Inflammatory macrophage (primary cell): ENCODE measurements at places on chromosomes 12 and 14.

GRCh38 chr12:56299853-56300643 lies at the start of gene CS:
CS (minus strand) TSS chr12:56300330; CDS start chr12:56300201, 129 bp downstream.
- DNase-seq = peak; percentile 99

DNA sequence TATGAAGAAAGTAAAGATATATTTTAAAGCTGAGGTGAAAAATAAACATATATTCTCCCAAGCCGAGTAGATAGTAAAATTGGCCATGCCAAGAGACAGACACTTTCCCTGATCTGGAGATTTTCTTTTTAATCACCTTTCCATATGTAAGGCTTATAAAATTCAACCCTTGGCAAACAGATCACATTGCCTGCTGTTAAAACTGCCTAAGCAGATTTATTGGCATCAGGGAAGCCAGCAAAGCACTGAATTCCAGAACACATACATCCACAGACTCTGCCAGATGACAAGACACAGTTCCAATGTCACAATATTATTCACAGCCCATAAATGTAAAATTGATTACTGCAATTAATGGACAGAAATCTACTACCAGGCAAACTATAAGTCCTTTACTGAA lies 78.2 kb upstream of the GARIN2 start:
- DNase-seq = no peak

GRCh38 chr14:83548061-83548839 lies 1981.7 kb upstream of the FLRT2 start:
- no peak for DNase-seq

- DNase-seq = no peak
Observed at GRCh38 chr14:36652542-36653201, 9.0 kb upstream of the PAX9 start.

DNA sequence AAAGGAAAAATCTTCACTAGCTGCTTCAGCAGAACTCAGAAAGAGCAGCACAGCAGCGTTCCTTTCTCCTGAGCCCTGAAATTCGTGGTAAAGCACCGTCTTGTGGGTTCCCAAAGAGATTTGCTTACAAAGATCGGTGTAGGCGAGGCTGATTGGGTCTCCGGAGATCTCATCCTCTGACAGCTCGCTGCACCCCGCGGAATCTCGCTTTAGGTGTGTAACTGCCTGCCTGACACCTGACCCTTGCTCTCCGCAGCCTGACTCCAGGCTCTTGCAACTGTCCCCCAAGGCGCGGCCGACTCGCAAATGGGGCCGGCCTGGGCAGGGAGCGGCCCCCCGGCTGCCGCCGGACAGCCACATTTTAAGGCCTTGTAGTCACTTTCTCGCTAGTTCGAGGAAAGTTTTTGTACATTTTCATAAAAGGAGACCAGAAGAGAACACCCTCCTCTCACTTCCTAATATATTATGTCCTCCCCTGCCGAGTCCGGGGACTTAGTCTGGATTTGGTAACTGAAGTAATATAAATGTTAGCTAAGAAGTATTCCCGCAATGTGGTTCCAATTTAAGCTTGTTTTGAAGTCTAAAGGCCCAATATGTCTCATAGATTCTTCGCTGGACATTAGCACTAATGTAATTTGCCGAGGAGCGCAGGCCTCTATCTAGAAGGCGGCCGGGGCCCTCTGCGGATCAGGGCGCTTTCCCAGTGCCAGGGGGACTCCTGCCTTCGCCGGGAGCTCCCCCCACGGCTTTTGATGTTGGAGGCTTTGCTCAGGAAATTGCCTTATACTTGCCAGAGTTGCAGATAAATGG lies 177.3 kb upstream of the CDKN3 start:
- no peak for DNase-seq

DNA sequence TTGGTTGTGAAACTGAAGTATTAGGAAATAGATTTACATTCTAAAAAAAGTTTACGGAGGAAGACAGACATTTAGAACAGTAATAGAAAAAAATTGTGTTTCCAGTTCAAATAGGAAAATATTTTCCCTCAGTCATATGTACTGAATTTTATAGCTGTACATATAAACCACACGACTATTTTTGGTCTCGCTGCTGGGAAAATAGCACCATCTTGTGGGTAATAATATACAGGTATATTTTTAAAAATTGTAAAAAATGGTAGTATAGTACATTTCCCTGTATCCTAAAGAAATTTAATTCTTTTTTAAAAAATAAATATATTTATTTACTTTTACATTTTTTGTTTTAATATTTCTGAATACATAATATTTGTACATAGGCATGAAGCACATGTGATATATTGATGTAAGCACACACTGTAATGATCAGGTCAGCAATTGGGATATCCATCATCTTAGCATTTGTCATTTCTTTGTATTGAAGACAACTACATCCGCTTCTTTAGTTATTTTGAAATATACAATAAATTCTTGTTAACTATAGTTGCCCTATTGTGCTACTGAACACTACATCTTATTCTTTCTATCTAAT lies 168.6 kb downstream of the ALX1 start:
- DNase-seq = peak; percentile 3

DNA sequence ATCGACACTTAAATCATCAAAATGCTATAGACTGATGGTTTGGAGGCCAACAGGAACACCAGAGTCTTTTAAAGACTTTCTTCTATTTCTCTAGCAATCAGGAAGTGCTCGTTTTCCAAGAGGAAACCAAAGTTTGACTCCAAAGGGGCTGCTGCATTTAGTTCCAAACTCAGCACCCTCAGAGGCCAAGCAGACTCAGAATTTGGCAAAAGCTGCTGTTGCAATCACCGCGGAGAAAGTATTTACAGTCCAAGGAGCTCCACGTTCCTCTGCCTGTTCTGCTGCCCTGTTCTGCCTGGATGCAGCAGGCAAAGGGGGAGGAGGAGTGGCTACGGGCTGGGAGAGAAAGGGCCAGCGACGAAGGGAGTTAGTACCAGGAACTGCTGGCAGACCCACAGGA lies 325.1 kb downstream of the BCL11B start:
- no peak for DNase-seq

- DNase-seq = no peak
Observed at GRCh38 chr12:82866227-82866775, 179.6 kb downstream of the TMTC2 start.

GRCh38 chr12:56636675-56637540 lies 6.8 kb upstream of the BAZ2A start:
- DNase-seq = peak; percentile 88

GRCh38 chr12:88982694-88983093 lies 369.6 kb downstream of the DUSP6 start:
- no peak for DNase-seq

GRCh38 chr14:29111554-29111953 lies 345.0 kb downstream of the FOXG1 start:
- DNase-seq = no peak

GRCh38 chr14:61321385-61322010 lies at the start of gene PRKCH:
PRKCH (plus strand) TSS chr14:61321579; CDS start chr14:61322102, 523 bp downstream.
- DNase-seq = peak; percentile 79

- DNase-seq = no peak
Observed at GRCh38 chr14:80465546-80466220, 254.4 kb upstream of the DIO2 start.

DNA sequence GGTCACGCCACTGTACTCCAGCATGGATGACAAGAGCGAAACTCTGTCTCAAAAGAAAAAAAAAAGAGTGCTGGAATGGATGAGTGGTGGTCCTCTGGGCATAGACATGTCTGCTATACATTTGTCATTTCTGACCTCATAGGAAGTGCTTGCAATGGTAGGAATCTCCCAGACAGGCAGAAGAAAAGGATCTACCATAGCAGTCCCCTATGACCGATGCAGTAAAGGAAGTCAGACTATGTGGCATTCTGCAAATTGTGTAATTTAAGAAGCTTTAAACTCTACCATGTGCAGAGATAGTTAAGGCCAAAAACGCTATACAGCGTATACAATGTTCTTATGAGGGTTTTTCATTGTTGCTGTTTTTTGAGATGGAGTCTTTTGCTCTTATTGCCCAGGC lies 24.7 kb upstream of the RAP1B start:
- DNase-seq = no peak

- no peak for DNase-seq
Observed at GRCh38 chr12:90999966-91000365, 4.8 kb downstream of the EPYC start.

GRCh38 chr12:107761502-107761904 lies 566 bp upstream of the PRDM4 start:
- no peak for DNase-seq

DNA sequence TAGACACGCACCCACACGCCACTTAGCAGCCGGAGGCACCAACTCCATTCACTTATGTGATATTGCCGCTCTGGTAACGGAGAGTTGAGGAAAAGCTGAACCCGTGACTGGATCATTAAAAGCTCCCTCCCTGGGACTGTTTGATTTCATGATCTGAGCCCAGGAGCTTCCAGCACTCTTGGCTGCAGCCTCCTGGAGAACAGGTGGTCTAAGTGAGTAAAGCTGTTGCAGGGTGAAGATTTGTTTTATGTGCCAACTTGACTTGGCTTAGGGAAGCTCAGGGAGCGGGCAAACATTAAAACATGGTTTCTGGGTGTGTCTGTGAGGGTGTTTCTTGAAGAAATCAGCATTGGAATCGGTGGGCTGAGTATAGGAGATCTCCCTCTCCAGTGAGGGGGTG lies 16.9 kb upstream of the TMEM132C start:
- DNase-seq = no peak

- no peak for DNase-seq
Observed at GRCh38 chr14:21107283-21107800, 6.5 kb downstream of the TMEM253 start.
